Stimulated activated CD8-positive, alpha-beta memory T cell treated with anti-CD3 and anti-CD28 coated beads, Interleukin-4, amount 100 ng/mL, for 1 hour (primary cell): ENCODE measurements at places on chromosomes 5 and 9.

DNA sequence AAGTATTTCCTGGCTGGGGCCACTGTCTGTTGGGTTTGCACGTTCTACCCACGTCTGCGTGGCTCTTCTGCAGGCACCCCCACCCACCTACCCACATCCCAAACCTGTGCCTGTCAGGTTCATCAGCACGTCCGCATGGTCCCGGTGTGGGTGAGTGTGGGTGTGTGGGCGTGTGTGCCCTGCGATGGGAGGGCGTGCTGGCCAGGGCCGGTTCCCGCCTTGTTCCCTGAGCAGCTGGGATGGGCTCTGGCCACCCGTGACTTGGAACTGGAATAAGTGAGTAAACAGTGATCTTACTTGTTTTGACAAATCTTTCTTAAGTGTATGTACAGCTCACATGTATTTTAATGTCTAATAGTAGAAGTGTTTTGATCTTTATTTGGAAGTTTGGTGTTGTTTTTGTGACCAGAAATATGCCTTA lies 20.4 kb downstream of the ERGIC1 start:
- no peak for DNase-seq

- no peak for DNase-seq
These were observed 74.7 kb downstream of the PJA2 start for GRCh38 chr5:109335114-109335513.

DNA sequence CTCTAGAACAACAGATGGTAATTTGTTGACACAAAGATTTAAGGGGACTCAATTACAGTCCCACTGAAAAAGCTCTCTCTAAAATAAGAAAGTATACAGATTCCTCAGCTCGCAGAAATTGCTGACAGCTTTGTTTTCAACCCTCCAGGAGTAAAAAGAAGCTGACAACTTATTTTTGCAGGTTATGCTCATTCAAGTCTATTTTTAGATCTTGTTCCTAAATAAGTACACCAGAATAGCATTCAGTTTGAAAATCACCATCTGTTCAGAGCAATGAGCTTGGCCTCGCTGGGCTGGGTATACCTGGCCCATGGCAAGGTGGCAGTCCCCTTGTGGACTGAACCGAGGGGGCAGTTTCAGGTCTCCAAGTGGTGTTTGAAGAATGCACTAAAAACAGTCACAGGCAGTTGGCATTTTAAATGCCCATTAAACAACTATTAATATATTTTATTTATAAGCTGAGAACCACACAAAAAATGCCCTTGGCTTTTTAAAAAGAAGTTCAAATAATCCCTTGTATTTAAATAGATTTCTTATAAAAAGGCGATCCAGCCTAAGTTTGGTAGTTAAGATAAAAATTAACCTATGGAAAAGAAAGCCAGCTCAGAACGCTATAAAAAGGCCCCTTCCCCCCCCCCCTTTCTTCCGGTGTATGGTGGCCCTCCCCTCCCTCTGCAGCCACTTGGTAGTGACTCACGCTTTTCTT lies 169.2 kb downstream of the AUH start:
- DNase-seq: no peak

DNA sequence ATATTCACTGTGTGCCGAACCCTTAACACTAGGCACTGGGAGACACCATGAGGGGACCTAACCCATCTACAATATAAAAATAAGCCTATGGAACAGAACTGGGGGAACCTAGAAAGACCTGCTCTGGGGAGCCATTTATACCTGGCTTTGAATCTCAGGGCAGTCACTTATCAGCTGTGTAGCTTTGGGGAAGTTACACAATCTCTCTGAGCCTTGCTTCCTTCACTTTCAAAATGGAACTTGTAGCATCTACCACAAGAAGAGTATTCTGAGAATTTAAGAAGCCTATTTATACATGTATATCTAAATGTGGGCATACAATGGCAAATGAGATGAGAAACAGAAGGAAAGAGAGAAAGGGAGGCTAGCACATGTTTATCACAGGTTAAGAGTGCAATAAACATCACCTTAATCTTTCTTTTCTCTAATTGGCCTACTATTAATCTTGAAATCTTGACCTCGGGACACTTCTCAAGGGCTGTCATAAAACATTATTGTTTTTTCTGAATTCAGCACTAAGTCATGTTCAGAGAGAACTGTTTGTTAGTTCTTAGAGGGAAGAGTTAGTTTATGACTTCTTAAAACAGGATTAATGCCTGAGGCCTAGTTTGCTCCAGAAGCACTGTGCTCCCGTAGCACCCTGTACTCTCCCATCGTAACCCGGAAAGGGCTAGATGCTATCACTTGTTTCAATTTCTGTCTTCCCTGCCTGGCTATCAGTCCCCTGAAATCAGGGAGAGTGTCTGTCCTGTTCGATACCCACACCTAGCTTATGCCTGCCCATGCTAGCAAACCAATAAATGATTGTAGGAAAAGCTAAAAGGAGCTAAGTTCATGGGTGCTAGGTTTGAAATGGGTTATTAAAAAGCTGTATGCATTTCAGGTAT lies 606.4 kb upstream of the CLINT1 start:
- no peak for DNase-seq
